Smooth muscle cell of trachea (primary cell): ENCODE measurements at places on chromosomes 16 and 17. TPM values are rescaled to one million over a fixed set of nuclear protein-coding genes. Genes with fewer than 3 reads are reported as not detected.

Gene ABCA5
- total RNA-seq = 17.5 and 17.7 TPM in 2 replicates

Gene OR4D1
- under 0.01 TPM in 1 of 2 replicates, not detected in the other for total RNA-seq

Gene TBC1D3E
- not detected in 2 replicates for total RNA-seq

Gene GH2
- total RNA-seq = not detected in 2 replicates

Gene PRSS33
- not detected in 2 replicates for total RNA-seq

Gene COL1A1
- 1,022 and 2,022 TPM in 2 replicates for total RNA-seq

Gene OMG
- total RNA-seq = 5.7 and 17.4 TPM in 2 replicates

Gene PTX4
- 0.29 TPM in 1 of 2 replicates, not detected in the other for total RNA-seq

Gene SEZ6L2
- 4.1 and 21.5 TPM in 2 replicates for total RNA-seq

Gene TEX19
- total RNA-seq = not detected in 2 replicates

Gene C16orf90
- total RNA-seq = not detected in 2 replicates

Gene GNAO1
- under 0.01 and 0.44 TPM in 2 replicates for total RNA-seq

Gene DLX3
- total RNA-seq = not detected in 2 replicates

Gene ABCA9
- 18.7 and 23.3 TPM in 2 replicates for total RNA-seq
